ENCODE measurements at places on chromosomes 6 and 20.
A peak's percentile ranks its signal among the peaks of the same experiment; 100 is the strongest.

- no peak for DNase-seq
Observed at GRCh38 chr6:133740816-133741215, 148.1 kb upstream of the TCF21 start.

- DNase-seq: no peak
Observed at GRCh38 chr20:12698817-12699216, 310.0 kb upstream of the SPTLC3 start.

DNA sequence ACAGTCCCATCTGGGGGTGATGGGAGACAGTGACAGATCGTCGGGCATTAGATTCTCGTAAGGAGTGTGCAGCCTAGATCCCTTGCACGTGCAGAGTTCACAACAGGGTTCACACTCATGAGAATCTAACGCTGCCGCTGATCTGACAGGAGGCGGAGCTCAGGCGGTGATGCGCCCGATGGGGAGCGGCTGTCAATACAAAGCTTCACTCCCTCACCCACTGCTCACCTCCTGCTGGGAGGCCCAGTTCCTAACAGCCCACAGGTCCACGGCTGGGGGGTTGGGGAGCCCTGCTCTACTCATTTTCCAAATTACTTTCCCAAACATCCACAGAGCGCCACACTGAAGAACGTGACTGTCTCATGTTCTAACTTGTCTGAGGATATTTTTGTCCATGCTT, 25.3 kb downstream of the CTCFL start:
- DNase-seq: no peak

DNA sequence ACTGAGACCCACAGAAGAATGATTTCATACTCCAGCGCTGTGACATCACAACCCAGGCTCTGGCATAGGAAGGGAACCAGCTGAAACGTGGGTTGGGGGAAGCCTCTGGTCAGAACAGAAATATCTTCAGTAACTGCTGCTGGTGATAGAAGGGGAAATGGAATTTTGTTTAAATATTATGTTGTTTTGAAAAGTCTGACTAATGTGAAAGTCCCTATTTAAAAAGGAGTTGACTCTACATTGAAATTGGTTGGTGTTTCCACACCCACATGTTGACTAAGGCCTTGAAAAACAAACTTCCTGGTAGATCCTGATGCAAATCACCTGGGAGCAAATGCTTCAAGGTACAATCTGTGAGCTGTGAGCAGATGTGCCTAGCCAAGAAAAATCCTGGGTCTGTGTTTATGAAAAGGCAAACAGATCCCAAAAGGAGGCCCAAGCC, 24.5 kb upstream of the TCP11 start:
- no peak for DNase-seq

DNA sequence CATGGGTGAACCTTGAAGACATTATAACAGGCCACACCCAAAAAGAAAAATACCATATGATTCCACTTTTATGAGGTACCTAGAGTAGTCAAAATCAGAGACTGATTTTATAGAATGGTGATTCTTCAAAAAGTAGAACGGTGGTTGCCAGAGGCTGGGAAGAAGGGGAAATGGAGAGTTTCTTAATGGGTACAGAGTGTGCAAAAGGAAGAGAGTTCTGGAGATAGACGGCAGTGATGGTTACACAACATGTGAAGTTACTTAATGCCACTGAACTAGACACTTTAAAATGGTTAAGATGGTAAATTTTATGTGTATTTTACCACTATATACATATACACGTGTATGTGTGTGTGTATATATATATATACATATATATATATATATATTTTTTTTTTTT, 80.8 kb downstream of the PRND start:
- no peak for DNase-seq

DNA sequence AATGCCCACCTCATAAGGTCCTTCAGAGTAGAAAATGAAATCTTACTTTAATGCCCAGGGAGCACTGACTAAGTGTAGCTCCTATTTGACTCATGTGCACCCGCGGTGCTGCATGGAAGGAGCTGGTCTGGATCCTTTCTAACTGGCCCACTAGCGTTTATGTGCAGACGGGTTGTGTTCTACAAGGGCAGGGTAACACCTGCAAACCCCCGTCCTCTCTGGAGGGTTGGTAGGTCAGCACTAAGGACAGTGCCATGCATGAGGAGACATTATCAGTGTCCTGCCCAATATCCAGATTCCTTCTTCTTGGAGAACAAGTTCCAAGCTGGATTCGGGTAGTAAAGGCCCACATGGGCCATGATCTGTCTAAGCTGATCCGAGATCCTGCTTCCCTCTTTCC, 140.3 kb downstream of the ANKRD60 start:
- DNase-seq: no peak

DNA sequence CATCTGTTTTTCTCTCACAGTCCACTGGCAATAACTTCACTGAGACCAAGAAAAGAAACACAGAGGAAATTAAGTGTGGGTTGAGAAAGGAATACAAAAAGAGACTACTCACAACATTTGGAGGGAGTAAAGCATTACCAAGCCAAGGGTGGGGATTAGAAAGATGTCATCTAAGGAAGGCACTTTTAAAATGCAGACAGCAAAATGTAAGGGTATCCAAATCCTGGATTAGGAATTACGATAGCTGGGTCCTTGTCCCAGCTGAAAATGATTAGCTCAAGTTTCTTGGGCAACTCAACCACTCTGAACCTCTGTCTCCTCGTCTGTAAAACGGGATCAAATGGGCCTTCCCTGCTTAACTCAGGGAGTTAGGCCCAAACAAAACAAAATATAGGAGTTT, 2.2 kb downstream of the LEMD2 start:
- DNase-seq: no peak

- no peak for DNase-seq
Observed at GRCh38 chr20:25250508-25250907, 2.6 kb downstream of the PYGB start.

- DNase-seq: no peak
Observed at GRCh38 chr20:21352703-21353102, 44.6 kb downstream of the NKX2-4 start.

DNA sequence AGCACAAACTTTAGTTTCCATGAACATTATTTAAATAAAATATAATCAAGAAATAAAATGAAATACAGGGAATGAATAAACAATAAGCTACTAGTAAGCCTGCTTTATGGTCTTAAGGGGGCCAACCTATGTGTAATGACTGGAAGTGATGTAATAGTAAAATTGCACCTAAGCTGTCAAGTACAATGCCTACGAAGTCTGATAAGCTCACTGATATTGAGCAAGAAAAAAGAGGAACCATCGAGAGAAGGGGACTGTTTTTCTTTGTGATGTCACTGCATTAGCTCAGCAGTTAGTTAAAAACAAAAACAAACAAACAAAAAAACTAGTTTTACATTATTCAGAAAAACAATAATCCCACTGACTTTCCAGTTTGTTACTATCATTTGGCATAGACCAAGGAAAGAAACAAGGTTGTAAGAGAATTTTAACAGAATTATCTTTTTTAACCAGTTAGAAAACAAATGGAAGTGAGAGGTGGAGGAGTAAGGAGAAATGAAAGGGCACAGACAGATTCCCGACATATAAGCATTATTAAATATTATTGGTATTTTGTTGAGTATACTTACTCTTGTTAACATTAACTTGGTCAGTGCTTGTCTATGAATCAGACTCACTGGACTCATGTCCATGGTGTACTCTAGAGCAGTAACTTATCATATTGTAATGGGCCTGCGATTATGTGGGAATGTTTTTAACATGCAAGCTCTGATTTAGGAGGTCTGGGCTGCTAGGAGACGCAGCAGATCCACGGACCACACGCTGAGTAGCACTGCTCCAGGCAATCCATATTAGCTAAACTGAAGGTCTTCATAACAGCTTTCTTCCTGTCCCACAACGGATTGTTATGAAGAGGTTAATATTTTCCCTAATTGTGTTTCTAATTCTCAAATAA, 99.6 kb upstream of the HMGCLL1 start:
- DNase-seq: no peak

- DNase-seq: no peak
Observed at GRCh38 chr20:57156011-57156729, 110.3 kb downstream of the BMP7 start.

DNA sequence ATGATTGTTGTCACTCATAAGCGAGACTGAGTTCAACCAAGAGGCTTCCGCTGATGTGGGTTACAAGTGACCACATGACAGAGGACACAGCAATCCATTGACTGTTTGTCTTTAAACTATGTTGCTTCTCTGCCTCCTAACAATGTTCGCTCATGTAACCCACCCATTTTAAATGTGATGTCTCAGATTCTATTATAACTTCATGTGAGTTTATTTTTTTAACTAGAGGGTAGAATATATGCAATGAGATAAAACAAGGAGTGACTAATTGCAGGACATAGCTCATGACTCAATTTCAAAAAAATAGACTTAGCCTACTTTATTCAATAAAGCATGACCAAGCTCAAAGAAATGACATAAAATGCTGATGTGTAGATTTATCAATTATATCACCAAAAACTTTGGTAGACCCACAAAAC, 119.2 kb upstream of the SASH1 start:
- DNase-seq: no peak

DNA sequence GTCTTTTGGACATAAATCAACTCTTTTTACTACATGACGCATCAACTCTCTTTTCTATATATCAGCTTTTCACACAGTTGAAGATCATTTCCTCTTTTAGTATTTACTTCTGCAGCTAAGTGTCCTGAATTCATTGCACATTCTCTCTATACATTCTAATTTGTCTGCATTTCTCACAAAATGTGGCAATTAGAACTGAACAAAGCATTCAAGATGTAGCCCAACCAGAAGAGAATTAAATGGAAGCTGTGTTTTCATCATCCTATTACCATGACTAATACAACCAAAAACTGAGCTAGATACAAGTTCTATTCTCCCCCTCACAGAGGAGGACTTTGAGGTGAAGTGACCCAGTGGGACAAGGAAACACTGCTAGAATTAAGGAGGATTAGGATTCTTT, 86.9 kb downstream of the PLCG1 start:
- no peak for DNase-seq

GRCh38 chr6:4155848-4156466, 20.6 kb upstream of the ECI2 start:
- peak; percentile 73 for DNase-seq

DNA sequence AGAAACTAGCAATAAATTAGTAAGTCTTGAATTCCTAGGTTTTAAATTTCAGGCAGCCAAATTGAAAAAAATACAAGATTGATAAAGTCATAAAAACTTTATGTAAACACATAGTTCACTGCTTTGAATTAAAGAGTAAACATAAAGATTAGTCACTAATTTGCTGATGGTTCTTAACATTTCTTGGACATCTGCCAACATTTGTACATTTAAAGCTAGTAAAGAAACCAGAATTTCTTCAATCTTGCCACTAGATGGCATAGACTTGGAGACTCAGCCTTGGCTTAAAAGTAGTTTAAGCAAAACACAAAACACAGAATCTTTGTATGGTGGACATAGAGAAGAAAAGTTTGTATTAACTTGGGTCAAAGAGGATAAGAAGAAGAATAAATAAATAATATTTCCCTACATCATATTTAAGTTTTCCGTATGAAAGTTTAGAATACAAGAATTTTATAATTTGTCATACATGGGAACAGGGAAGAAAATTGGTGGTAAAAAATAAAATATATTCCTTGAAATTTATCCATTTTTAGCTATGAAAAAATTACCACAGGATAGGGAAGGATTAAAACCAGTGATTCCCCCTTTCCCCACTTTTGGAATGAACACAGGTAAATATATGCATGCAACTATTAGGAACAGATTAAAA, 41.7 kb upstream of the FAM135A start:
- no peak for DNase-seq

- no peak for DNase-seq
Observed at GRCh38 chr6:149897855-149898744, at the start of gene RAET1E. TSS of gene RAET1E (minus strand) at chr6:149898113. CDS start at chr6:149890901, 7,212 bp downstream.

- DNase-seq: no peak
Observed at GRCh38 chr6:163710532-163711470, 296.3 kb downstream of the QKI start.

GRCh38 chr6:41460742-41461336, 85.3 kb upstream of the FOXP4 start:
- DNase-seq: no peak

- no peak for DNase-seq
Observed at GRCh38 chr6:30350524-30350923, 5.6 kb downstream of the RPP21 start.

DNA sequence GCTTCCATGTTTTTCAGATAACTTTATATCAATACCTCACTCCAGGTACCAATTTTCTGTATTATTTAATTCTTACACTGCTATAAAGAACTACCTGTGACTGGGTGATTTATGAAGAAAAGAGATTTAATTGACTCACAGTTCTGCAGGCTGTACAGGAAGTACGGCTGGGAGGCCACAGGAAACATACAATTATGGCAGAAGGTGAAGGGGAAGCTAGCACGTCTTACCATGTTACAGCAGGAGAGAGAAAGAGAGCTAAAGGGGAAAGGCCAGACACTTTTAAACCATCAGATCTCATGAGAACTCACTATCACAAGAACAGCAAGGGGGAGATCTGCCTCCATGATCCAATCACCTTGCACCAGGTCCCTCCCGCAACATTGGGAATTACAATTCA, 119.1 kb upstream of the BMP5 start:
- no peak for DNase-seq

GRCh38 chr6:73309785-73310502, 44.1 kb downstream of the DPPA5 start:
- peak; percentile 42 for DNase-seq

DNA sequence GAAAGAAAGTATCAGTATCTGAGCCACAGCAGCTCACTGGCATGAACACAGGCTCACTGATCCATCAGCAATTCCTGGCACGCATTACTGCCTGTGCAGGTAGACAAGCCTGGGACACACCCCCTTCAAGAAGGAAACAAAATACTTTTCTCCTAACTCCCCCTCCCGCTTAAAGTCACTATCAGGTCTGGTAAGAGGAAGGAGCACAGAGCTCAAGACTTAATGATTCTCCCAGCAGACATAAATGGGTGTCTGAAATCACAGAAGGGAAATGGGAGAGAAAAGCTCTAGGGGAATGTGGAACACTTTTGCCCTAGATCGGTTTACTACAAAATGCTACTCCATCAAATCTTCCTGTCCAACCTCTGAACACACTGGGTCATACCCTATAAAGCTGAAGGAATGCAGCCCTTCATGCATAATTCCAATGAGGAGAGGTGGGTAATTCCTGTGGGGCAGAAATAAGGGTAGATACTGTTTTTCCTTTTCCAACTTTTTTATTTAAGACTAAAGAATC, at the start of gene ADGRF1:
Gene ADGRF1 (minus strand): TSS at position 58 of the 517 bp plus-strand sequence. CDS start 13,271 bp downstream, outside the sequence.
- no peak for DNase-seq

DNA sequence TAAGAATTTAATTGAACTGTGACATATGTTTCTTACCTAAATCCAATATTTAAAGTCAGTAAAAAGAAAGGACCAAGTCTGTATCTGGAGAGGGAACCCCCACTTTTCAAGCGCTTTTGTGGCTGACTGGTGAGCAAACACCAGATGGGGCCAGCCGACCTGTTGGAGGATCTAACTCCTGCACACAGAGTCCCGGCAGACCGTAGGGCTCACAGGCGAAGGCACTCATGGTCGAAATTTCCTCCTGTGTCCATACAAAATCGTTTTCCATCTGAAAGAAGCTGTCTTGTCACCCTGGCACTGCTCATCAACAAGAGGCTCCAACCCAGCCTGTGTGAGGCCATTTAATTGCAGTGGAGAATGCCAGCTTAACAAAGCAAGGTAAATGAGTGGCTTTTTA, 94.0 kb downstream of the SCML4 start:
- DNase-seq: peak; percentile 46

Data from activated CD4-positive, alpha-beta T cell treated with anti-CD3 and anti-CD28 coated beads, Interleukin-2, amount 50 U/mL, for 4 hours (primary cell).